ENCODE measurements at places on chromosomes 6 and 20.

GRCh38 chr6:56072856-56073255, 174.5 kb downstream of the COL21A1 start:
- no peak for DNase-seq

DNA sequence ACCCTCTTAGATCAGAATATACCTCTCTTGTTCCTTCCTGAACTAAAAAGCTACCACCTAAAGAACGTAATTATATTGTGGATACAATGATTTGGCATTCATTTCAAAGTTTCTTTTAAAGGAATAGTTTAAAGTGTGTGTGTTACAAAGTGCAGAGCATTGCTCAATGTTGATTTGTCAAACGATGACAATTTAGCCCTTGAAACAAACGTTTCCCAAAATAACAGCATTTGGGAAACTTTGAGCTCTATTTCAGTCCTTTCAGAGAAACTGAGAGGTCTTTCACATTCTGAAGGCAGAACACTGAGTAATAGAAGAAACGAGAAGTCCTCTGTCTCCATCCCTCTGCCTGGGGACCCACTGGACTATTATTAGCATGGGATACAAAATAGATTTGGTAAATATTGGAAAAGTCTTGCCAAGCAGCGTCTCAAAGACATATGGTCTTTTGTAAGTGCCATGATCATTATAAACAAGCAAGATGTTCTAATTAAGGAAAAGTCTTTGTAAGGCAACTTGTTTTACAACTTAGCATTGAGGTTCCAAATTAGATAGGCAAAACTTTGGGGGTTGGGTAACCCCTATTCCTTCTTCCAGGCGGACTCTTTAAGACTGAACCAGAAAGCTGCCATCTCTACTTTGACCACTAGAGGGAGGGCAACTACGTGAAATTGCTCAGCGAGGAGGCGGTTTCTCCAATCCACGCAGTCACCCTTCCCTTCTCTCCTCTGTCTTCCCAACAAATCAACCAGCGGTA, 208.8 kb downstream of the RNF144B start:
- DNase-seq: peak; percentile 85

GRCh38 chr6:39835821-39836295, 43.7 kb downstream of the DAAM2 start:
- DNase-seq: no peak

GRCh38 chr6:66556936-66557335, 849.9 kb upstream of the EYS start:
- DNase-seq: no peak
